ENCODE measurements at places on chromosomes 5 and 9.

GRCh38 chr5:128155776-128156175 lies 72.2 kb downstream of the SLC12A2 start:
- no peak for DNase-seq

GRCh38 chr5:142883025-142883424 lies 112.8 kb downstream of the ARHGAP26 start:
- no peak for DNase-seq

DNA sequence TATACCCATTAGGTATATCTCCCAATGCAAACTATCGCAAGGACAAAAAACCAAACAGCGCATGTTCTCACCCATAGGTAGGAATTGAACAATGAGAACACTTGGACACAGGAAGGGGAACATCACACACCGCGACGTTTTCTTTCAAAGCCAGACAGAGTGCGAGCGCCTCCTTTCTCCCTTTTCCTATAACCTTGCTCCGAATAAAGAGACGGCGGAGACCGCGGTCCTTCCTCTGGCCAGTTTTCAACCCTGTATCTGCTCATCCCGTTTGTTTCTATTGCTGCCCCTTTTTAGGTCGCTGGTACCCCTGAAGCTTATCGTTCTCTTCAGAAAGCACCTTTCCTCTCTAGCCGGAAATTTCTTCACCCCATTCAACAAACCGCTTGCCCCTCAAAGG lies 1.3 kb downstream of the LVRN start:
- DNase-seq: no peak

DNA sequence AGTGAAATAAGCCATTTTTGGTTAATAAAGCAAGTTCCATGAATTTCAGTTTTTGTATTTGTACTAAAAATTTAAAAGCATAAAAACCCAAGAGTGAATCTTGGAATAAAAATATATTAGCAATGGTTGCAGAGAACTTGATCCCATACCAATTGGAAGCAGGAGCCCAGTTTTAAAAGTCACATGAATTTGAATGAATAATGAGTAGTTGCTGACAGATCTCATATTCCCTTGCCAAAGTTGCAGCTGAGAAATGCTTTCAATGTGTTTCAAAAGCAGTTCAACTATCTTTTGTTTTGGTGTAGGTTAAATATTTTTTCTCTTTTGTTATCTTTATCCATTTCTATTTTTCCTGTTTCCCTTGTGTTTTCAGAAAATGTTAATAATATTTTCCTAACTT lies 818.6 kb downstream of the CDH18 start:
- DNase-seq: no peak

- DNase-seq: no peak
Measured at GRCh38 chr5:95841914-95842812, 19.6 kb upstream of the GLRX start.

DNA sequence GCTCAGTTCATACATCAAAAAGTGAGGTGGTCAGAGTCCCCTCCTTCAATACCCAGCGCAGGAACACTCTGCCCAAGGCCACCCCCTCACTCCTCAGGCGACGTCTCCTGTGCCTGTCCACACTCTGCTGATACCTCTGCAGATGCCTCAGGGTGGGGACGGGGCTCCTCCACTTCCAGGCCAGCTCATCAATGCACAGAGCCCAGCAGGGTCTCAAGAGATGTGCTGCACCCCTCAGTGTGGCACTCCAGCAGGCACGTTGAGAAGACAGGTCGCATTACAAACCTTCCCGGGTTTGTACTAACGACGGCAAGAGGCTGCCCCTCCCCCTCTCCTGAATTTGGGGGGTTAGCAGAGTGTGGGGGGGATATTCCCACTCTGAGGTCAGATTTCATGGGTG lies 128.5 kb downstream of the ZNF354C start:
- DNase-seq: no peak

DNA sequence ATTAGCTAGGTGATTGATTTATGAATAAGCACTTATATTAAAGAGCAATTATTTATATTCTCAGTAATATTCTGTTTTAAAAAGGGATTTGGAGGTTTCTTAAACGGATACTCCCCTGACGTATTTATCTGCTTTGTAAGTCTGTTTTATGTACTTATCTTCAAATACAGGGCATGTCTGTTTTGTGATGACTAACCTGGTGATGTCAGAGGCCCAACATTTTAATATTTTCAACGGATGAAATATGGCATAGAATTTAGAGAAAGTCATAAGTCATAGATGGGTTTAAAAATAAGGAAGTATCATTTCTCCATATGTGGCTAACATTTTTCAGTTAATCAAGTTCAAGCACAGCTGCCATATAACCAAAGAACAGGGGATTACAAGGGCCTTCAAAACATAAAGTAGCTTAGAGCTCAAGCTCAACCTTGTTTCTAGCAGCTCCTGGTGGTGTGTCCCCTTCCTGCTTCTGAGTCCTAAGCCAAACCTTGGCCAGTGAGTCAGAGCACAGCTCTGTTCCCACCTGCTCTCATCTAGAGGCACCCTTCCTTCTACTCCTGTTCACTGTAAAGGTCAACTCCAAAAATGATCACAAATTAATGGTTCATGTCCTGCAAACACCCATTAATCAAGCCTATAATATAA lies 131.4 kb downstream of the OXCT1 start:
- no peak for DNase-seq

DNA sequence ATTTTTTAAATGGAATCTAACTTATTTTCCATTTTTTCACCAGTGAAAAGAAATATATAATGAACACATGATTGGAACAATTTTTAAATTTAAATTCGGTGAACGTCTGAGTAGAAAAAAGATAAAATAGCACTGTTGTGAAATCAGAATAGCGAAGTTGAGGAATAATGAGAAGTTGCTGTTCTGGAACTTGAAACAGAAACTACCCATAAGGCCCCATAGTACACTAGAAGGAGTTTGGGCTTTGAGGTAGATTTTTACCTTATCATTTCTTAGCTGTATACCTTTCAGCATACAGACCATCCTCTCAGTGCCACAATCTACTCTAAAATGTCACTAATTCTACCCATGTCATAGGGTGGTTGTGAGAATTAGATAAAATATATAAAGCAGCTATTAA lies 35.1 kb downstream of the TDRD7 start:
- no peak for DNase-seq

- no peak for DNase-seq
Measured at GRCh38 chr9:107883496-107884124, 394.0 kb upstream of the KLF4 start.

GRCh38 chr5:108206707-108207106 lies 175.2 kb downstream of the FBXL17 start:
- no peak for DNase-seq

GRCh38 chr9:97737429-97737828 lies 40.3 kb upstream of the XPA start:
- DNase-seq: peak; percentile 91

DNA sequence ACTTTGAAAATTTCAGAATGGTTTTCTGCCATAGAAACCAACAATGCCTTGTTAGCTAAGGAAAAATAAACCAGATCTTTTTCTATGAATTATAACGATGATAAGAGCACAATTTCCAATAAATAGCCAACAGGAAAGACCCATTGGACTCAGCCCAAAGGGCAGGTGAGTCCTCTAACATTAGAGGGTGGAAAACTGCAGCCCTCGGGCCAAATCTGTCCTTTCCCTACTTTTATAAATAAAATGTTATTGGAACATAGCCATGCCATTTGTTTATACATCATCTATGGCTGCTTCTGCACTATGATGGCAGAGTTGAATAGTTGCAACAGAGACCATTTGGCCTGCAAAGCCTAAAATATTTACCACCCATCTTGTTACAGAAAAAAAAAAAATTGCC lies 296.1 kb downstream of the FBXL7 start:
- no peak for DNase-seq

DNA sequence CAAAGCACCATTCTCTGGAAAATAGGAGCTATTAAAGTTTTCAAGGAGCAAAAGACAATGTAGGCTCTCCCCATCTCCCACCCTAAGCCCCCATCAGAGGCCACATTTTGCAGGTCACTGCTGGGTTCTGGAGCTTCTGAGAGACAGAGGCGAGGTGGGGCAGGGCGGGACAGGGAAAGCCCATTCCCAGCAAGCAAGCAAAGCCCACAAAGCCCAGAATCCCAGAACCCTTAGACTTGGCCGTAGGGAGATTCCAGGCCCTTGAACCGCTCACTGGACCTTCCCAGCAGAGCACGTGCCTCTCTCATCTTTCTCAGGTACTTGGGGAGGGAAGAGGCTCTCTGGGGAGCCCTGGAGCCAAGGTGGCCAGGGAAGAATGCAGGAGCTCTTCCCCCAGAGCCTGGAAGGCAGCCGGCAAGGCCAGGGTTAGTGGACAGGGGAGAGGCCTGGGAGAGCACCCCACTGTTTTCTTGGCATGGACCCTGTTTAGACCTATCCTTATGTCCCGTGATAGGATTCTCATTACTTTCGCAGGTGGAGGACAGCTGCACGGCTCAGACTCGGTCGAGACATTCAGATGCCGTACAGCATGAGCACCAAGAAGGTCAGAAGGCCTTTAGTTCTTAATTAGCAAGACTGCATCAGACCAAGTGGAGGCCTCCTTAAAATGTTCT lies 52.4 kb downstream of the ZNF354C start:
- DNase-seq: no peak

GRCh38 chr9:70466976-70467561 lies 52.6 kb upstream of the KLF9 start:
- no peak for DNase-seq

DNA sequence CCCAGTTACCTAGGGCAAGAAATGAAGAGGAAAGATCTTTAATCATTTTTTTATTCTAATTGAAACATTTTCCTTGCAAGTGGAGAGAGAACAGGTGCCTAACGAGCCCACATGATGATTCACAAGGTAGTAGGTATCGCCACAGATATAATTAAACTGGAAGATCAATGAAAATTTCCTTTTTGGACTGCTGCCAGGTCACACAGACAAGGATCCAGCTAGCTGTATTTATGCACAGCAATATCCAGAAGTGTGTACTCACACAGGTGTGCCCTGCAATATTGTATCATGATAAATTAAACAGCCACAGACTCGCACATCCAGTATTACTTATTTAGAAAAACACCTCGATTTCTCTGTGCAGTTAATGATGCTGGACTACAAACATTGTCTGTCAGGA lies 294.0 kb upstream of the SMARCA2 start:
- DNase-seq: peak; percentile 28

- DNase-seq: no peak
Measured at GRCh38 chr9:120942186-120943001, 15.8 kb upstream of the TRAF1 start.

- no peak for DNase-seq
Measured at GRCh38 chr5:45533663-45534062, 162.5 kb downstream of the HCN1 start.

- DNase-seq: no peak
Measured at GRCh38 chr5:66198837-66199236, 54.7 kb downstream of the SREK1 start.

DNA sequence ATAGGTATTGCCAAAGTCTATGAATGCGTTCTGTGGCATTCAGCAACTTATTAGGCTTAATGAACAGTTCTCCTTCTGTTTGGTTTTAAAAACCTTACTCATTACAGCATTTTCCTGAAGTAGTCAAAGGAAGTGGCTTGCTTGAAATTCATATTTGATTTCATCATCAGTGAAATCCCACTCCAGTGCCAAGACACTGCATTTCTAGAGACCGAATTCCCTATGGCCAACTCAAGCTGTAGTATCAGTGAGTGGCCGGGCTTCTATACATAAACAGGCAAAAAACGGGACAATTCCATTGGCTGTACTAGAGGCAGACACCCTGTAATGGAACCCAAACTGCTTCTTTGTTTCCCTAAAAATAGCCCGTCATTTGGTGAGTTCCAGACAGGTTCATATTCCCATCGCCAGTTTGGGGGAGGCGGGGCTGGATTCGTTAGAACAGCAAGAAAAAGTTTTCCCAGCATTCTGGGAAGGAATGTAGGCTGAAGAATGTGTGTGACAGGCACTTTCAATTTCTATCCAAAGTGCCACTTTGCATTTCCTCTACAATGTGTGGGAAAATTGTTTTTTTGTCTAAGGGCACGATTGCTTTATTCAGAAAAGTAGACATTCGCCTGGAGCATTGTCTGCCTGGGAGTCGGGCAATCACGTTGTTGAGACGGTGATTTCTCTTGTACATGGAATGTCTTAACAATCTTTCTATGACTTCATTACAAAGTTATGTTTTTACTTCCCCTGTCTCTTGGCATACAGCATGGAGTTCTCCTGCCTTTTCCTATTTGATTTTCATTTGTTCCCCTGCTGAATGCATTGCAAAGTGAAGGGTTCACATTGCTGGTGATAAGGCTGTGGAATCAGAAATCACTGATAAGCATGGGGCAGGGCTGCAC lies 141.8 kb upstream of the MAST4 start:
- DNase-seq: no peak

DNA sequence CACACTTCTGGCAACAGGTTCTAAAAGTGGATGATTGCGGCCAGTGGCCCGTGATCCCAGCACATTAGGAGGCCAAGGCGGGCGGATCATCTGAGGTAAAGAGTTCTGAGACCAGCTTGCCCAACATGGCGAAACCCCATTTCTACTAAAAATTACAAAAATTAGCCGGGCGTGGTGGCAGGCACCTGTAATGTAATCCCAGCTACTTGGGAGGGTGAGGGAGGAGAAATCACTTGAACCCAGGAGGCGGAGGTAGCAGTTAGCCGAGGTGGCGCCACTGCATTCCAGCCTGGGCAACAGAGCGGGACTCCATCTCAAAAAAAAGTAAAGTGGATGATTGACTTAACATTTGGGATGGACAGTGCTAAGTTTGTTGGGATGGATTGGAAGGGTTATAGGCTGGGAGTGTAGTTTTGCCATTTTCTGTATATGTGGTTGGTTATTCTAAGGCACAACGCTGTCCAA lies 3.4 kb downstream of the MATR3 start:
- no peak for DNase-seq

DNA sequence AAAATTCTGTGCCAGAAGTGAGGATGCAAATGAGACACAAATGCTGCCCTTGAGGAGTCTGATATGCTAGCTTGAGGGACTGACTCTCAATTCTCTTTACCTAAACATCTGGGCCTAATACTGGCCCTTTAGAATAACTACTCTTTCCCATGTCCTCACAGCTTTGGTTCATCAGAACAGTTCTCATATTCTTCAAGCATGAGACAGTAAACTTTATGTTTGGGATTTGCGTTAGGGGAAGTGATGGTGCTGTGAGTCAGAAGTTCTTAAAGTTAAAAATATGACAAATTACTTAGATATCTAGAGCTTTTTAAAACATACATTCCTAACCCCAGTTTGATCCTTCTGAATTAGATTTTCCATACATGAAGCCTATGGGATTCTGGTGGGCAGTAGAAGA lies 665.0 kb upstream of the RGMB start:
- no peak for DNase-seq

GRCh38 chr5:88951457-88951856 lies 68.5 kb upstream of the MEF2C start:
- no peak for DNase-seq

- DNase-seq: no peak
Measured at GRCh38 chr5:55817030-55817429, 34.1 kb upstream of the IL31RA start.

- DNase-seq: no peak
Measured at GRCh38 chr5:142046191-142046590, 33.4 kb upstream of the GNPDA1 start.

All from NCI-H2171 treated with DMSO at 0.1 percent for 48 hours (cell line).